ENCODE measurements at places on chromosomes 6 and 20. TPM values are rescaled to one million over a fixed set of nuclear protein-coding genes. Genes with fewer than 3 reads are reported as not detected.

Gene PBOV1
- not detected for total RNA-seq

Gene FAM83C
- not detected for total RNA-seq

GRCh38 chr6:167995302-167995701, 2.2 kb upstream of the KIF25 start:
- no peak for DNase-seq

GRCh38 chr6:154337406-154338005, 19.1 kb downstream of the IPCEF1 start:
- no peak for DNase-seq

Gene NXT1
- total RNA-seq: 23.6 TPM

DNA sequence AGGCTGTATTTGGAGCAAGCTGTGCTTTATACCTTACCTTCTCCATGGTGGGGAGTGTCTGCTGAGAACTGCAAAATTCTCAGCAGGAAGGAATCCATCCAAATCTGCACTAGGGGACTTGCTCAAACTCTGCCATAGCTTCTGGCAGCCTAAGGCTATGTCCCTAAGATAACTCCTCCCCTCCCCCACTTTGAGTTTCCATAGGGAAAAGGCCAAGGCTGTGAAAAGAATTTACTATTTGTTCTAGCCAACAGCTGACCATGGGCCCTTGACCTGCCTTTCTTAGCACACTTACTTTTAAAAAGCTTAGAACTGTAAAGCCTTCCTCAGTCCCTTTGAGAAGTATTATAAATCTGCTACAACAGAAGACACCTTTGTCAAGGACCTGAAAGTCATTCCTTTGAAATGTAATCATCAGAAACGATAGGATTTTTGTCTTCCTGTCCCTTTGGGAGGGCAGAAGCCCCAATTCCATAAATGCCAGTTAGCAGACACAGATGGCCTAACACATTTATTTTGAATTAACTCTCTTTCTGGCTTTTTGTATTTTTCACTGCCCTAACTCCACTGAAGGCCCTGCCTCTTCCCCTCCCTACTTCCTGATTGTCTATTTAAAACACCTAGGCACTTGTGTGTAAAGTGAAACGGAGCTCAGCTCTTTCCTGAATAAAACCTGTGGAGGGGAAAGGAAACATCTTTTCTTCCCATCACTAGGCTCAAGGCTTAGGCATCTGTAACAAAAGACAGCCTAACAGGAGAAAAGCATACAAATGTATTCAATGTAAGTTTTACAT, 157.1 kb downstream of the AKAP7 start:
- no peak for DNase-seq

DNA sequence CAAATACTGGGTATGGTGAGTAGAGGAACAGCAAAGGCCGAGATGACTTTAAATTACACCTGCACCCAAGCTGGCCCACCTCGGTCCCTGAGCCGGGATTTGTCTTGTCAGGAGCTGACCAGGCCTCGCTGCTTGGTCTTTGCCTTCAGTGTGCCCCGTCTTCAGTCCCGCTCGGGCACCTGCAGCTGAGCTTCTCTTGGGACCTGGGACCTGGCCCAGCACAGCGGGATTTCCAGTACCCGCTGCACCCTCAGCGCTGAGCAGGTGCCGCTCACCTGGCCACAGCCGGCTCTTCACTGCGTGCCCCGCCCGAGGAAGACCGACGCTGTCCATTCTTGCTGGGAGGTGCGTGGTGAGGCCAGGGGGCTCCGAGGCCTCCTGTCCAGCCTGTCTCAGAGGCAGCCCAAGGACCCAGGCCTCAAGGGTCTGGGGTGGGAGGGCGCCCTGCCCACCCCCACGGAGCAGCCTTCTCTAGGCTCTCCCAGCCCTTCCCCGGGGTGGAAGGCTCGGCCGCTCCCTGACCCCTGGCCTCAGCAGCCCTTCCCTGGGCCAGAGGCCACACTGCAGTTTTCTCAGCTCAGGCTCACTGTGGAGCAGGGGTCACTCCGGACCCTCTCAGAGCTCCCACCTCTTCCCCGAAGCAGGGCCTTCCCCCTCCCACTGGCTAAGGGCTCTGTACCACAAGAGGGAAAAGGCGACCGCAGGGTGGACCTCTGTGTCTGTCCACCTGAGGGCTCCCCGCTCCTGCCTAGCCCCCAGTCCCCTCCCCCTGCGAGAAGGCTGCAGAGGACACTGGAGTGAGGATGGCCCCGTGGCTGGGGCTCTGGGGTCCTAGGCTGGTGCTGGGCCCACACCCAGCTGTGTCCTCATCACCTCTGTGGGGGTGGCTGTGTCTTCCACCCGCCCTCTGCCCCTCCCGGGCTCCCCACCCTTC, 119.3 kb downstream of the RNASET2 start:
- no peak for DNase-seq

- no peak for DNase-seq
These were observed 259.2 kb downstream of the DLL1 start for GRCh38 chr6:170031684-170032121.

Gene DUSP22
- total RNA-seq: 23.7 TPM

DNA sequence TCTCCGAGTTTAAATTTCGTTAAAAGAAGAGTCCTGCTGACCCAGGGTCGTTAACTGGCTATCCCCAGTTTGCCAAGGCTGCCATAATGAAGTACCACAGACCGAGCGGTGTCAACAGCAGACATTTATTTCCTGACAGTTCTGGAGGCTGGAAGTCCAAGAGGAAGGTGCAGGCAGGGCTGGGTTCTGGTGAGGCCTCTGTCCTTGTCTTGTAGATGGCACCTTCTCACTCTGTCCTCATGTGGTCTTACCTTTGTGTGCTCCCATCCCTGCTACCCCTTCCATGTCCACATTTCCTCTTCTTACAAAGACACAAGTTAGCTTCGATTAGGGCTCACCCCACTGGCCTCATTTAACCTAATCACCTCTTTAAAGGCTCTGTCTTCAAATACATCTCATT, 29.8 kb upstream of the EEF1E1 start:
- DNase-seq: no peak

GRCh38 chr20:62205618-62206387, 14.3 kb downstream of the HRH3 start:
- no peak for DNase-seq

DNA sequence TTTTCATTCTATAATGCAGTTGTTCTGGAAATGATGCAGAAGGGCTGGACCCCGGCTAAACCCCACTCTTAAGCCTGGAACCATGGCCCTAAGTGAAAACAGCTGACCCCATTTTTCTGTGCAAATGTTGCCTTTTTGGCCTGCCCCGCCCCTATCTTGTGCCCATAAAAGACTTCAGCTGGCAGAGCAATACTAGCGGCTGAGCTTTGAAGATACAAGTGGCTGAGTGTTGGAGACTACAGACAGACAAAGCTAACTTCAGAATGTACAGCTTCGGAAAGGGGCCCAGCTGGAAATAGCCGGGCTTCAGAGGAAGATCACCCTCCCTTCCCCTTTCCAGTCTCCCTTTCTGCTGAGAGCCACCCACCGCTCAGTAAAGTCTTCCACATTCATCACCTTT, 258.6 kb upstream of the SPTLC3 start:
- DNase-seq: no peak

GRCh38 chr20:4972506-4973251, 28.6 kb downstream of the SLC23A2 start:
- no peak for DNase-seq

- DNase-seq: no peak
These were observed 83.5 kb downstream of the CD164 start for GRCh38 chr6:109298605-109299264.

Gene ELOVL4
- 45.1 TPM for total RNA-seq

- DNase-seq: no peak
These were observed 2.2 kb upstream of the OSER1 start for GRCh38 chr20:44212792-44213191.
